ENCODE measurements at places on chromosomes 5 and 9.

DNA sequence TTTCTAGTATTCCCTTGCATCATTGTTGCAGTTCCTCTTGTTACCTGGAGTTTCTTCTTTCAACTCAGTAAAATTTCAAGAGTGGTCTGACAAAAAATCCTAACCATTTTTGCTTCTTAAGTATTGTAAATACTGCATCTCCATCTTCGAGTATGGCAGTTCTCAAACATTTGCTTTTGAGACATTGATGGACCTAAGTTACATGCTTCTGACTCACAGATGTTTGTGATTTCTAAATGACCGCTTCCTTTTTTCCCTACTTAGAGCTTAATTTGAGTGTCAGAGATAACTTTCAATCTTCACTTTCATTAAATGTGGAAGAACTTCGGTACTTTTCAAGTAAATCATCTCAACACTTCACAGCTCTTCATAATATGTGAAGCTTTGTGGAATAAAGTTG, 4.2 kb downstream of the UHRF2 start:
- no peak for DNase-seq

DNA sequence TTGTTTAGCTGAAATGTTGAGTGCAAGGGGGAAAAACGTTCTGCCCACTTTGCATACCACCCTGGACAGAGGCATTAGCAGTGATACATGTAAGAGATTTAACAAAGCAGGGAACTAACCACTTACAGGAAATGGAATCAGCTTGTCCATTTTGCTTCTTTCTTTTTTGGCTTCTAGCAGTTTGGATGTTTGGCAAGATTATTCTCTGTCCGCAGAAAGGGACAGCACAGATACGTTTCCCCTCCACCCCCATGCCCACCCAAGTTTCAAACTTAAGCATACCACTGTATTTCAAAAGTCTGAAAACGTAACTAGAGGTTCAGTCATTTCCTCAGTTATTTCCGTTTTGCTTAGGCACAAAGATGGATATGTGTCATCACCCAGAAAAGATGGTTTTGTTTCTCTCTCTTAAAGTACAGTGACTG, 118.4 kb downstream of the GDNF start:
- no peak for DNase-seq

GRCh38 chr5:123089914-123090660, 1.0 kb downstream of the PRDM6 start:
- no peak for DNase-seq

GRCh38 chr5:59186623-59187022, 603.7 kb downstream of the RAB3C start:
- no peak for DNase-seq

DNA sequence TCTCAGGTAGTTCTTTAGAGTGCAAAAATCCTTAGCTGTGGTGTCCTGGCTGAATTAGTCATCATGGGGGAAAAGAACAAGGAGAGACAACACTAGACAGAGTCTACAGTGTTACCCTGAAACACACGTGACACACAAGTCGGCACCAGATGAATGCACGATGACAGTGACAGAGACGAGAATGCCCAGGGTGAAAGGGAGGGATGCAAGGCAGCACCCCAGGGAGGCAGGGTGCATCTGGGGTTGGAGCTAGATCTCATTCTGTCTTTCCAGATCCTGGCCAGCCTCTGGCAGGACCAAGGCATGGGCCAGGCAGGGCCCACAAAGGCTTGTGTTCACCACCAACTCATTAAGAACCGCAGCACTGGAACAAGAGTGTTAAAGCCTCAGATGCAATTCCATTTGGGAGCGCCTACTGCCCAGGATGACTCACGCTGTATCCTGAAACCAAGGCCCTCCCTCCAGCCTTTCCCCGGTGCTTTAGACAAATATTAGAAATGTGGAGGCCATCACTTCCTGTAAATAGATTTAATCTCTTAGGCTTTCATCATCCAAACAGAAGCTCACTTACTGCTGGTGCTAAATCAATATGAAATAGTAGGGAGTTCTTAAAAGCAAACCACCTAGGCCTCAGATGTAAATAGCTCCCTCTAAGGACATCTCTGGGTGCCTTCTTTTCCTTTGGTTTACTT, 56.1 kb downstream of the IRX2 start:
- DNase-seq = no peak
